Naive B cell (primary cell): ENCODE measurements at places on chromosomes 2 and 18.

DNA sequence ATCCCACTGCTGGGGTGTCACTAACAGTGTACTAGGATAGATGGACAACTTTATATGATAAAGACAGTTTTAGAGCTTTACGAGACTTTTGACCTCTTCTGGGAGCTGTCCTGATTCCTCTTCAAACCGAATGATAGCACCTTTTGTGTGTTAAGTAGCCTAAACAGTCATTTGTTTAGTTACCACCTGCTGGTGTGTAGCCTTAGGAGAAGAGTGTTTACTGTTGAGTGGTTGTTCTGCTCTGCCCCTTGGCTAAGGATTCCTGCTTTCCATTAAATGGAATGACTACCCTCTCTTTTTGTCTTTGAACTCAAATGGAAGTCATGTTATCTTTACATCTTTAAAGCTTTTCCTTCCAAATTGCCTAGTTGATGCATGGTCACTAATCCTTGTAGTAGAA, 28.0 kb upstream of the MGAT5 start:
- no peak overlapping the region for H3K27ac ChIP-seq
- H3K4me1 ChIP-seq: peaks cover 65% of the 10 kb centered on the region
- H3K4me3 ChIP-seq: no peak overlapping the region
- H3K27me3 ChIP-seq: no peaks in the 10 kb centered on the region

- no peaks in the 10 kb centered on the region for H3K4me1 ChIP-seq
- H3K36me3 ChIP-seq: no peaks in the 10 kb centered on the region
- DNase-seq: no peak
Observed at GRCh38 chr18:41753826-41754225, 201.2 kb upstream of the PIK3C3 start.

GRCh38 chr2:173399229-173399628, 44.6 kb downstream of the CDCA7 start:
- H3K4me1 ChIP-seq: peaks cover 5% of the 10 kb centered on the region
- DNase-seq: no peak
- no peaks in the 10 kb centered on the region for H3K36me3 ChIP-seq
- peaks cover 48% of the 10 kb centered on the region for H3K27me3 ChIP-seq

DNA sequence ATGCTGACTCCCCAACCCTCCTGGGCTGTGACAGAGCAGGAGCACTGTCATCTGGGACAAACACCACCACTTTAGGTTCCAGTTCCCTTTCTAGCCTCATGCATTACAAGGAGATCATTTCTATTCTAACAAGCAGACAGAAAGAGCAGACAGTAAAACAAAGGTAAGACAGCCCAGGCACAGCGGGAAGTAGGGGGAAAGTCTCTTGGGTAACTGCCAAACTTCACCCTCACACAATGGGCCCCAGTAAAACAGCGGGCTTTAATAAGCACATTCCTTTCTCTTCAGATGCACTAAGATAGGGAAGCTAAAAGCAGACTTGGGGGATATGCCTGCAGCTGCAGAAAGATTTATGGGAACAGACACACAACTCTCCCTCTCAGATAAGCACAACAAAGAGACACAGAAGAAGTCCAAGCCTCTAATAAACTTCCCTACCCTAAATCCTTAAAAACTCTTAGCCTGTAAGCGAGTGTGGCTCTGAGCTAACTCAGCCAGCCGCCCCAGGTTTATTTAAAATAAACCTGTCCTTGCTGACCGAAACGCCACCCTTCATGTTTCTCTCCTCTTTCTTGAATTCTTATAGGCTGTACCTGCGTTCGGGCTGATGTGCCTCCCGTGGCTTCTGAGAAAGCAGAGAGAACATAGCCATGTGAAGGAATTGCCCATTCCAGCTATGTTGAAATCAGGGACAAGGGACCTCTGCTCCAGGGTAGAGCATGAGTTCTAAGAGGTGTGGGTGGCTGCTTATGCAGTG, 726.8 kb upstream of the DDX18 start:
- no peaks in the 10 kb centered on the region for H3K36me3 ChIP-seq
- no peaks in the 10 kb centered on the region for H3K27me3 ChIP-seq
- no peak for DNase-seq

DNA sequence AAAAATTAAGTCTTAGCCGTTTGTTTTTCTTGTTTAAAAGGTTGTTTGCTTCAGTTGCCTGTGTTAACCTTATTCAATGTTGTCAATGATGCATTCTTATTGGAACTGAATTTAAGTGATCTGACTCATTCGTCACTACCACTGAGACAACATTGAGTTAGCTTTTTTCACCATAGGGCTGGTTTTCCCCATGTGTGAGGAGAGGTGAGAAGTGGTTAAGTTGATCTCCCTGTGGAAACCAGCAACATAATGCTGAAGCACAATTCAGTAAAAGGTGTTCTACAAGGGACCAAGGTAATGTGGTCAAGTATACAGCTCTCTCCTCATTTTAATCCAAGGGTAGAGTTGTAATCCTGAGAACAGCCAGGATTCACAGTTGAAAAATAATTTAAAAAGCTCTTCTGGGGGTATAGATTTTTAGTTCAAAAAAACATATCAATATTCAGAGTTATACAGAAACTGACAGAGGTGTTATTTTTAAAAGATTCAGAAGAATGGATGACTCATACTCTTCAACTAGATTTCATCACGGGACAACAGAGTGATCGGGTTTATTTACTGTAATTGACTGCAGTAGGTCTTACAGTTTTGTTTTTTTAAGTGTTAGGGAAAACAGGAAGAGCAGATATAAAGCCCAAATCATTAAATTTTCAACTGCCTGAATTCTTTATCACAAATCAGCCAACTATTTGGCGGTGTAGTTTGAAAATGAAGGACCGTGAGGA, 12.6 kb downstream of the NOP58 start:
- no peak for DNase-seq
- no peak overlapping the region for H3K4me3 ChIP-seq

DNA sequence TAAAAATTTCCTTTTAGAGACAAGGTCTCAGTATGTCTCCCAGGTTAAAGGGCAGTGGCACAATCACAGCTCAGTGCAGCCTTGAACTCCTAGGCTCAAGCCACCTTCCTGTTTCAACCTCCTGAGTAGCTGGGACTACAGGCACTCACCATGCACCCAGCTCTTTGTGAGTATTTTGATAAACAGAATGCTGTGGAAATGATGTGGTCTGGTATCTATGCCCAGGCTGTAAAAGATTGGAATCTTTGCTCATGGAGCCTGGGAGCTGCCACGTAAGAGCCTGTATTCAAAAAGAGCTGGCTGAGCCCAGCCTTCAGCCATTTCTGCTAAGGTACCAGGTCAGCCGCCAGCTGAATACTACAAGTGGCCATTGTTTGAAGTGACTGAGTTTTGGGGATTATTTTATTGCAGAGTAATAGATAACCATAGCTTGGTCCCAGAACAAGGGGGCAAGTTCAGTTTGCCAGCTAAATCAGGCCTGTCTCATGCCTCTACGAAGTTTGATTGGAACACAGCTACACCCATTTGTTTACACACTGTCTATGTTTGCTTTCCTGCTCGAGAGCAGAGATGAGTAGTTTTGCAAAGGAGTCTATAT, 21.3 kb upstream of the ARL5A start:
- peaks cover 4% of the 10 kb centered on the region for H3K36me3 ChIP-seq
- no peaks in the 10 kb centered on the region for H3K27me3 ChIP-seq
- no peak overlapping the region for H3K4me3 ChIP-seq
- DNase-seq: no peak
- no peaks in the 10 kb centered on the region for H3K4me1 ChIP-seq
